ENCODE measurements at places on chromosomes 4 and X. TPM values are rescaled to one million over a fixed set of nuclear protein-coding genes. Genes with fewer than 3 reads are reported as not detected.

CNGA2 gene
- not detected for total RNA-seq

CPZ gene
- not detected for total RNA-seq

FOXO4 gene
- 6.8 TPM for total RNA-seq

RHOXF2B gene
- not detected for total RNA-seq

ERVMER34-1 gene
- 2.0 TPM for total RNA-seq

SLC38A5 gene
- total RNA-seq, result 2.3 TPM

ANOS1 gene
- 31.3 TPM for total RNA-seq

CCDC110 gene
- total RNA-seq, result 2.0 TPM

DNA sequence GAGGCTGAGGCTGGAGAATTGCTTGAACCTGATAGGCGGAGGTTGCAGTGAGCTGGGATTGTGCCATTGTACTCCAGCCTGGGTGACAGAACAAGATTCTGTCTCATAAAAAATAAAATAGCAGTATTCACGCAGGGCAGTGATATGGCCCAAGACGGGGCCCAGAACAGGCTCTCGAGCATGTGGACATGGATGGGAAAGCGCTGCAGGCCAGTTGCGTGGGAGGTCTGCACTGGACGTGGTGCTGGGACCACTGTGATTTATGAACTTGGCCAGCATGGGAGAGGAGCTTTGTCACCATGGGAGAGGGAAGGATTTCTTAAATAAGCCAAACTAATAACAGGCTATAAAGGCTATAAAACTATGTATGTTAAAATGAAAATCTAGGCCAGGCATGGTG is 51.6 kb downstream of the NSD2 start:
- H3K27ac ChIP-seq, result no peak overlapping the region
- H3K4me1 ChIP-seq, result no peaks in the 10 kb centered on the region
- no peak overlapping the region for H3K4me3 ChIP-seq
- peaks cover 10% of the 10 kb centered on the region for H3K36me3 ChIP-seq
- H3K27me3 ChIP-seq, result no peaks in the 10 kb centered on the region

DNA sequence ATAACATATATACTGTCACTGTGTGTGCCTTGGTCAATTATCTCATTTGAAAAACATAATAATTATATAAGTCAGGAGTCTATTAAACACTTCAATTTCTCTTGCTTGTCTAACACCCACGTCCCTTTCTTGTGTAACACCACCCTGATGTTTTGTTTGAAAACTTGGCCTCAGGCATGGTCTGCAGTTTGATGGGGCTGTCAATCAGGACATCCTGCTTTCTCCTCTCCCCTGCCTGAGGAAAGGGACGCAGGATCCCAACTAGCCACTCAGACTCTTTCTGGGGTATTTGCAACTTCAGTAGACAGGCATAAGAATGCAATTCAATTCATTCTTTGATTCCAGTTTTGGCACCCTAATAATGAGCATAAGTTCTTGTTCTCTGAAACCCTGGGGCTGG is 48.8 kb downstream of the DKK2 start:
- no peaks in the 10 kb centered on the region for H3K27me3 ChIP-seq
- H3K36me3 ChIP-seq, result no peaks in the 10 kb centered on the region
- no peak for DNase-seq
- H3K4me1 ChIP-seq, result no peaks in the 10 kb centered on the region
- no peak overlapping the region for H3K4me3 ChIP-seq

DNA sequence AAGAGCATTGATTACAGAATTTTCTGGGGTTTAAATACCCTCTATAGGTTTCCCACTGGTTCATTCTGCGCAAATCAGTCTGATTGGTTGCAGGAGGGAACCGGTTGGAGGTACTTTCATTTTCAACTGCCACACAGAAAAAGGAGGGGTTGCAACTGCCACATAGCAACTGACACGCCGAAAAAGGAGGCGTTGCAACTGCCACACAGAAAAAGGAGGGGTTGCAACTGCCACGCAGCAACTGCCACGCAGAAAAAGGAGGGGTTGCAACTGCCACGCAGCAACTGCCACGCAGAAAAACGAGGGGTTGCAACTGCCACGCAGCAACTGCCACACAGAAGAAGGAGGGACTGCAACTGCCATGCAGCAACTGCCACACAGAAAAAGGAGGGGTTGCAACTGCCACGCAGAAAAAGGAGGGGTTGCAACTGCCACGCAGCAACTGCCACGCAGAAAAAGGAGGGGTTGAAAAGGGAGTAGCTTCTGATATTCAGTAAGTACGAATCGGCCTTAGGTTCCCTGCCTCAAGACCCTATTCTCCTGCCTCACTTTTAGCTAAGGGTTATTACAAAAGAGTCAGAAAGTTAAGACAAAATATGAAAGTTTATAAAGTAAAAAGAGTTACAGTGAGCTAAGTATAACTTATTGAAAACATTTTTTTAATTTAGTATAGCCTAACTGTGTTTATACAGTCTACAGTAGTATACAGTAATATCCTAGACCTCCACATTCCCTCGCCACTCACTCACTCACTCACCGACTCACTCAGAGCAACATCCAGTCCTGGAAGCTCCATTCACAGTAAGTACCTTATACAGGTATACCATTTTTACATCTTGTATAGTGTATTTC is 431.8 kb downstream of the KCTD8 start:
- H3K27me3 ChIP-seq, result no peaks in the 10 kb centered on the region
- H3K4me3 ChIP-seq, result no peak overlapping the region
- peak; percentile 28 for DNase-seq
- H3K27ac ChIP-seq, result no peak overlapping the region

- H3K27ac ChIP-seq, result no peak overlapping the region
- H3K36me3 ChIP-seq, result no peaks in the 10 kb centered on the region
- H3K4me3 ChIP-seq, result no peak overlapping the region
- no peaks in the 10 kb centered on the region for H3K27me3 ChIP-seq
- no peak for DNase-seq
Observed at GRCh38 chr4:111136967-111137366, 514.1 kb upstream of the PITX2 start.

DNA sequence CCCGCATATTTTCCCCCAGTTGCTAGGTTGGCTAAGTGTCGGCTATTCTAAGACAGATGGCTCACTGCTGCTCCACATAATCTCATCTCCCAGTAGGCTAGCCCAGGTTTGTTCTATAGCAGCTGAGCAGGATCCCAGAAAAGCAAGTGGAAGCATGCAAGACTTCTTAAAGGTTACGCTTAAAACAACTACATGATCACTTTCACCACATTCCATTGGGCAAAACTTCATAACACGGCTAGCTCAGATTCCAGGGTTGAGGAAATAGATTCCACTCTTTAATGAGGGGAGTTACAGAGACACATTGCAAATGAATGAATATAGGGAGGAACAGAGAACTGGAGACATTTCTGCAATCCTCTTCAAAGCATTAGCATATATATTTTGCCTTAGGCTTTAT is 12.9 kb upstream of the RAB33B start:
- no peaks in the 10 kb centered on the region for H3K4me1 ChIP-seq
- H3K36me3 ChIP-seq, result no peaks in the 10 kb centered on the region
- no peak overlapping the region for H3K4me3 ChIP-seq
- H3K27ac ChIP-seq, result no peak overlapping the region

DNA sequence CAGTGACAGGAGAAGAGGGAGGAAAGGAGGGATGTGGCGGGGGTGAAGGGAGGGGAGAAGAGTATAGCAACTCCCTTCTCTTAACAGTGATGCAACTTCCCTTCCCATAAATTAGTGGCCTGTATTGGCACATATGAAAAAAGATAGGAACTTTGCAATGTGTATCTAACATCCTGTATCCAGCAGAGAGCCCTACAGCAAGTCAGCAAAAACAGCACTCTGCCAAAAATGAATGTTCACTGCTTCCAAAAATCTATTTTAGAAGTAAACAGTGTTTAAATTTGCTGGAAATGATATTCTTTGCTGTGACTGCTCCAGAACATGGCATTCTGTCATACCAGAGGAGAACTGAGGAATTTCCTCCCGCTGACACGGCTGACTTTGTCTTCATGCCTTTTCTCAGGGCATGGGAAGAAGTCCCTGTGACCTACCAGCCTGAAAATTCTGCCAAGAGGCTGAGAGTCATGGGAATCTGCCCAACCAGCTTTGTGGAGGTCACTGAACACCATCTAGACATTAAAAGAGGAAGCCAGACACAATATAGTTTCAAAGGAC is 343.4 kb upstream of the RASGEF1B start:
- no peaks in the 10 kb centered on the region for H3K4me1 ChIP-seq
- no peak overlapping the region for H3K4me3 ChIP-seq
- H3K27ac ChIP-seq, result no peak overlapping the region
- no peaks in the 10 kb centered on the region for H3K27me3 ChIP-seq
- no peaks in the 10 kb centered on the region for H3K36me3 ChIP-seq

DNA sequence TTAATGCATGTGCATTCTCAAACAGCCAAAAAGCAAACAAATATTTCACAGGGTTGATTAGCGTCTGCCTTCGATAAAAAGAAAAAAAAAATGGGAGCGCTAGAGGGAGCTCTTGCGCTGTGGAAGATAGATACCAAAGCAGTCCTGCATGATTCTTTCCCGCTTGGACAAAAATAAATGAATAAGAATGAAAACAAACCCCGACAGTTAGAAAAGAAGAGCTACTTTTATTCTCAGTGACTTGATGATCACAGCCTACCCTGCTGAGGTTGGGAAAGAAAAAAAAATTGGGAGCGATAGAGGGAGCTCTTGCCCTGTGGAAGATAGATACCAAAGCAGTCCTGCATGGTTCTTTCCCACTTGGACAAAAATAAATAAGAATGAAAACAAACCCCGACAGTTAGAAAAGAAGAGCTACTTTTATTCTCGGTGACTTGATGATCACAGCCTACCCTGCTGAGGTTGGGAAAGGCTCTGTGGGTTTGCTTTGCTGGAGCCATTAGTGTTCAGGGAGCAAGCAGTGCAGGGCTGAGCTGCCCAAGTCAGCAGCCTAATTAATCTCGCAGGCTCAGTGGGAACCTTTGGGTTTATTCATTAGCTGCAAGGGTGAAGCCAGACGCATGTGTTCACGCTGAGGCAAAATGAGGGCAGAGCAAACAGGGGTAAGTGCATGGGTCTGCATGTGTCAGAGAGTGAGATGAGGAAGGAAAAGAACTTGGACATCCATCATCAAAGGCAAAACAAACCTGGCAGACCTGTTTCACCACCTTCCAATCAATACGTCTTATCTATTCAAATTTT is 249.3 kb upstream of the PRKX start:
- H3K4me1 ChIP-seq, result peaks cover 12% of the 10 kb centered on the region
- H3K36me3 ChIP-seq, result no peaks in the 10 kb centered on the region
- H3K4me3 ChIP-seq, result peak overlapping the region; percentile 42
- H3K27ac ChIP-seq, result peak overlapping the region; percentile 43
- H3K27me3 ChIP-seq, result no peaks in the 10 kb centered on the region

GRCh38 chrX:97481228-97481627 is 597.5 kb downstream of the RPA4 start:
- H3K4me1 ChIP-seq, result peaks cover 29% of the 10 kb centered on the region
- H3K27me3 ChIP-seq, result no peaks in the 10 kb centered on the region

DNA sequence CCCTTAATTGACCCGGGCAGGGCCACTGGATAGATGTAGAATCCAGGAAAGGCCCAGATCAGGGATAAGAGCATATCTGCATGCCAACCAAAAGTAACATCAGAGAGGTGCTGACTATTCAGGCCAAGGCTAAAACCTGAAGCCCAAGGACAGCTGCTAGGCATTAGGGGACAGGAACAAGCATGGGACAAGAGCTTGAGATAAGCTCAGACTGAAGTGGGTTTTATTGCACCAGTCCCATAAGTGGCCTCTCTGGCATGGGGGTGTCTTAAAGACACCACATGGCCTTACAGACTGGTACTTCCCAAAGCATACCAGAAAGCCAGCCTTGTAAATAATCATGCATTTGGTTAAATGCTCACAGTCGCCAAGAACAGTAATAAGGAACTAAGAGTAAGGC is 376.1 kb downstream of the FBXW7 start:
- no peaks in the 10 kb centered on the region for H3K36me3 ChIP-seq
- no peak overlapping the region for H3K4me3 ChIP-seq
- no peak for DNase-seq

- H3K36me3 ChIP-seq, result no peaks in the 10 kb centered on the region
- no peaks in the 10 kb centered on the region for H3K4me1 ChIP-seq
- no peak overlapping the region for H3K27ac ChIP-seq
Observed at GRCh38 chr4:140807491-140808252, 51.5 kb upstream of the TBC1D9 start.

DNA sequence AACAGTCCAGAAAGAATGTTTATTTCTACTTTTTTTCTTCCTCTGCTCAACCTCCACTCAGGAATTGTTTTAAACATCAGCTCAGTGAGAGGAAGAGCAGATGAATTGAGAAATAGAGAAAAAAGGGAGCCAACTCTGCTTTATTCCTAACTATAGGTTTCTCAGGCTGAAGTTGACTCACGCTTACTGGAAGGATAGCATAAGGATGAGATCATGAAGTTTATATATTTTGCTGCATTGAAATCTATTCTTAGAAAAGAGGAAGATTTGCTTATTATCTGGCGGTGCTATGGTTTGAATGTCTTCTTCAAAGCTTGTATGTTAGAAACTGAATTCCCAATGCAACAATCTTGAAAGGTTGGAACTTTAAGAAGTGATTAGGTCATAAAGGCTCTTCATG is 1673.4 kb upstream of the PCDH7 start:
- no peak overlapping the region for H3K27ac ChIP-seq
- peaks cover 20% of the 10 kb centered on the region for H3K4me1 ChIP-seq
- no peaks in the 10 kb centered on the region for H3K36me3 ChIP-seq
- no peak overlapping the region for H3K4me3 ChIP-seq
- DNase-seq, result no peak
- H3K27me3 ChIP-seq, result no peaks in the 10 kb centered on the region

DNA sequence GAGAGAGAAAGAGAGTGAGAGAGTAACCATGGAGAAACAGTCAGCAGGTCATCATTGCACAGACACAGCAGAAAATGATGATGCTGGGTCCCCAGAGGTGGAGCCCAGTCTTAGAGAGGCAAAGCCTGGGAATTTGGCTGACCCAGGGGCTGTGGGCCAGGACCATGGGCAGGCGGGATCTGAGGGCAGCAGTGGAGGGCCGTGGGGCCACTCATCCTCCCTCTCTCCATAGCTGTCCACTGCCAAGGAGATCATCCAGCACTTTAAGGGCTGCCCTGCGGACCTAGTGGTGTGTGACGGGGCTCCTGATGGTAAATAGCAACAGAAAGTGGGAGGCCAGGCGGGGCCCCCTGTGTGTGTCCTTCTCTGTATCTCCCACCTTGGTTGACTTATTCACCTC is 2.8 kb downstream of the FTSJ1 start:
- H3K4me3 ChIP-seq, result no peak overlapping the region
- no peaks in the 10 kb centered on the region for H3K36me3 ChIP-seq
- peaks cover 2% of the 10 kb centered on the region for H3K4me1 ChIP-seq
- H3K27me3 ChIP-seq, result no peaks in the 10 kb centered on the region
- H3K27ac ChIP-seq, result no peak overlapping the region

DNA sequence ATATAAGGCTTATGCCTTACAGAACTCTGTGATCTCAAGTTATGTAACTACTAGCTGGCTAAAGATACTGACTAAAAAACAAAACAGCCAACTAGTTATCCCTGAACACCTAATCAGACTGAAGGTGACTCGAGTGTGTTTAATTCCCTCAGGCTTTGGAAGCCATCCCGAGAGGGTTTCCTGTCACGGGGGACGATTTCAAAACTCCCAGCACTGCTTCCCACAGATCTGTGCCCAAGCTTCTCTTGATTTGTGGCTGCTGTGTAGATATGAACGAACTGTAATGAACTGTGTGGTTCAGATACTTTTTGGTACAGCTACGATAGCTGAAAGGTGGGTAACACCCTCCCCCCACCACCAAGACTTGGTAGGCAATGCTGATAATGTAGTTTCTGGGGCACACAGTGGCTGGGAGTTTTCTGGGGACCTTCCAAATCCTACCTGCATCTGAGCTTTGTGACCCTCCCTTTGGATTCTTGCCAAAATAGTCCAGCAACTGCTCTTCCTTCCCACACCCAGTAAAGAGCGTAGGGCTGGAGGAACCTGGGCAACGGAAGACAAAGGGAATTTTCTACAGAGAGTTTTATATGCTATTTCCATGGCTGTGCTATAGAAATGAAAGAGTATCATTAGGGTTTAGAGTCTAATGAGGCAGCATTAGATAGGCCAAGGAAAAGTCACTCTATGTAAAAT is 148.8 kb downstream of the MGST2 start:
- H3K27ac ChIP-seq, result peak overlapping the region; percentile 91
- no peaks in the 10 kb centered on the region for H3K27me3 ChIP-seq
- H3K4me3 ChIP-seq, result no peak overlapping the region
